ENCODE measurements at places on chromosomes 1 and 21. TPM values are rescaled to one million over a fixed set of nuclear protein-coding genes. Genes with fewer than 3 reads are reported as not detected.

The TBX19 gene
- total RNA-seq, result 0.93 TPM

The VAV3 gene
- total RNA-seq, result 1.3 TPM

The APP gene
- total RNA-seq, result 301 TPM

The ANGEL2 gene
- 10.8 TPM for total RNA-seq

The ATG4C gene
- total RNA-seq, result 4.4 TPM

The WNT3A gene
- not detected for total RNA-seq

The RGS7 gene
- total RNA-seq, result 0.10 TPM

The TMEM201 gene
- 14.7 TPM for total RNA-seq

The RXFP4 gene
- not detected for total RNA-seq

The C1orf74 gene
- total RNA-seq, result 1.5 TPM

The RNF11 gene
- 39.2 TPM for total RNA-seq

The SMPDL3B gene
- total RNA-seq, result 1.3 TPM

The MX1 gene
- total RNA-seq, result 1.9 TPM

The SPRR5 gene
- total RNA-seq, result not detected

The ROR1 gene
- total RNA-seq, result 10.7 TPM

The SLAMF6 gene
- not detected for total RNA-seq

The CFAP141 gene
- not detected for total RNA-seq

The PEAR1 gene
- total RNA-seq, result 9.7 TPM

The RABIF gene
- total RNA-seq, result 14.6 TPM

The TMEM61 gene
- total RNA-seq, result 0.35 TPM

The CHIA gene
- not detected for total RNA-seq
